PC-9 (cell line): ENCODE measurements at places on chromosomes 3 and 15. TPM values are rescaled to one million over a fixed set of nuclear protein-coding genes. Genes with fewer than 3 reads are reported as not detected.

The GRK7 gene
- total RNA-seq = not detected in 2 replicates

The LARP6 gene
- total RNA-seq = 31.2 and 33.4 TPM in 2 replicates

The CCDC50 gene
- total RNA-seq = 106 and 118 TPM in 2 replicates

The PIGBOS1 gene
- 9.9 and 10.8 TPM in 2 replicates for total RNA-seq

The DNAH12 gene
- 0.10 and 0.22 TPM in 2 replicates for total RNA-seq

The CIB2 gene
- 5.6 and 5.8 TPM in 2 replicates for total RNA-seq

The PLA1A gene
- not detected in 2 replicates for total RNA-seq

The RASGRP1 gene
- 0.39 and 1.5 TPM in 2 replicates for total RNA-seq

The TM4SF1 gene
- 146 and 225 TPM in 2 replicates for total RNA-seq

The CCDC33 gene
- 7.5 and 15.4 TPM in 2 replicates for total RNA-seq

The SLC15A2 gene
- total RNA-seq = 1.1 and 2.8 TPM in 2 replicates

The PROS1 gene
- 0.25 and 0.57 TPM in 2 replicates for total RNA-seq

- no peak overlapping the region for H3K4me3 ChIP-seq
- H3K27me3 ChIP-seq = no peaks in the 10 kb centered on the region
- H3K27ac ChIP-seq = no peak overlapping the region
- DNase-seq = no peak
- peaks cover 13% of the 10 kb centered on the region; the same call in 1 of the 2 replicates for H3K4me1 ChIP-seq
- H3K36me3 ChIP-seq = no peaks in the 10 kb centered on the region
Measured at GRCh38 chr3:190326930-190327329, 4.7 kb upstream of the CLDN1 start.

GRCh38 chr15:75573648-75574384, 5.3 kb downstream of the PTPN9 start:
- peaks cover 25% of the 10 kb centered on the region for H3K4me1 ChIP-seq
- no peaks in the 10 kb centered on the region for H3K36me3 ChIP-seq

DNA sequence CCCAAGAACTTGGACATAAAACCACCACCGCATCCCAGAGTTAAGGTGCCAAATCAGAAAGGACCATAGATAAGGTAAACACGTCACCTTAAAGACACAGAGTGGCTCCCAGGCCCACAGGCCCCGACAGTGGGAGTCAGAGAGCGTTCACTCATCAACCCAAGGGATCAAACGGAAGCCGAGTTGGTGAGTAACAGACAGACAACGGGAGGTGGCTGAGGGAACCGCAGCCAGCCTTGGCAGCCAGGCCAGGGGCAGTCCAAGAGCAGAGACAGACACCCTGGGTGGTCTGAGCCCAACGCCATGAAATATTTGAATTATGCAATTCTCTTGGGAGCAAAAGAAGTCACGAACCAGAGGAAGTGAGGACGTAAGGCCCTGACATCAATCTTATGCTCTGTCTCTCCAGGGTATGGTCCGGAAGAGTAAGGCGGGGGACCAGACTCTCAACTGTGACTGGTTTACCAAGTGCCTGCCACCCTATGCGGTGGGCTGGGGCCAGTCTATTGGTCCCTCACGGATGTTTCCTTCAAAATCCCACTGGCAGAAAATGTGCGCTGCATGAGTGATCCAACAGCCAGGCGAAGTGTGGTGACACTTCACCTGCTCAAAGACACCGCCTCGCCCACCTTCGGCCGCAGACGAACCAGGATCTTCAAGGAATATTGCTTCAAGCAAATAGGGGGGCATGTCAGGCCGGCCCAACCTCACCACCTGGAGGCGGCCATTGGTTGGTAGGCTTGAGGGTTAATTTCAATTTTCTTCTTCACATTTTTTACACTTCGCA, 34.3 kb downstream of the TMEM44 start:
- peaks cover 5% of the 10 kb centered on the region; the same call in 1 of the 2 replicates for H3K4me1 ChIP-seq
- H3K36me3 ChIP-seq = no peaks in the 10 kb centered on the region
- DNase-seq = no peak
- no peaks in the 10 kb centered on the region for H3K27me3 ChIP-seq
- H3K4me3 ChIP-seq = no peak overlapping the region

GRCh38 chr3:183437061-183437460, 8.6 kb upstream of the MCF2L2 start:
- peaks cover 16% of the 10 kb centered on the region; the same call in 1 of the 2 replicates for H3K27me3 ChIP-seq
- DNase-seq = no peak
- no peak overlapping the region for H3K27ac ChIP-seq
- no peak overlapping the region for H3K4me3 ChIP-seq
- H3K4me1 ChIP-seq = no peaks in the 10 kb centered on the region
- H3K36me3 ChIP-seq = no peaks in the 10 kb centered on the region

- H3K27ac ChIP-seq = no peak overlapping the region
- H3K27me3 ChIP-seq = no peaks in the 10 kb centered on the region
Measured at GRCh38 chr3:106190296-106190695, 321.5 kb upstream of the CBLB start.

DNA sequence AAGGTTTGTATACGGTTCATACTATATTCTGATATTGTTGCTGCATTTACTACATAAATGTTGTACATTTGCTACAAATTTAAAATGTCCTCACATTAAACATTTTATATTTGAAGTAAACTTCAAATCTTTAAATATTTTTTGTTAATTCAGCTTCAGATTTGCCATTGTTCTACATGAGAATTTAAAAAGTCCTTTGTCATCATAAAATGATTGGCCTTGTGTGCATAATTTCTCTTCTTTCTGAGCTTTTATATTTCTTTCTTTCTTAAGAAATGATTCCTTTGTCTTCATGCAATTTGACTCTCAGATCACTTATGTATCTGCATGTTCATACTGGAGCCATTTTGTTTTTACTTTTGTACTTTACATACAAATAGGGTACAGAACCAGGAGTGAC, 28.0 kb downstream of the DNAJC19 start:
- no peaks in the 10 kb centered on the region for H3K4me1 ChIP-seq
- peaks cover 55% of the 10 kb centered on the region for H3K36me3 ChIP-seq

GRCh38 chr15:74873756-74874424, 725 bp upstream of the SCAMP2 start:
- DNase-seq = no peak
- no peaks in the 10 kb centered on the region for H3K36me3 ChIP-seq
- H3K27ac ChIP-seq = no peak overlapping the region
- peaks cover 34% of the 10 kb centered on the region for H3K4me1 ChIP-seq
- peak overlapping the region; percentile 98 for H3K4me3 ChIP-seq
- H3K27me3 ChIP-seq = no peaks in the 10 kb centered on the region

DNA sequence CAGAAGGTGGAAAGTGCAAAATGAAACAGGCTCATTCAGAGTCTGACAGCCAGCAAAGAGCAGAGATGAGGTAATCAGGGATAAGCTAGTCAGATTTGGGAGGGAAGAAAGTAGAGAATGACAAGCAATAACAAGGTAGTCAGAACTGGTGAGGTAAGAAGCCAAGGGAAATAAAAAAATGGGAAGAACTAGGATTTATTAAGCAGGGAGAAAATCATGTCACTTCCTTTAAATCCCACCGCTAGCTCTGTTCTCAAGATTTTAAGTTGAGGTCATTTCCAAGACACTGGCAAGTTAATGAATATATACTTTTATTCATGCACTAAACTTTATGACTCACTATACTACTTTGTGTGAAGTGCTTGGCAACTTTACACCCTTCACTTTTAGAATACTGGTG, 1106.8 kb downstream of the IGSF11 start:
- no peak overlapping the region for H3K27ac ChIP-seq
- H3K4me1 ChIP-seq = no peaks in the 10 kb centered on the region
- no peak for DNase-seq
- no peaks in the 10 kb centered on the region for H3K27me3 ChIP-seq
- H3K36me3 ChIP-seq = no peaks in the 10 kb centered on the region

DNA sequence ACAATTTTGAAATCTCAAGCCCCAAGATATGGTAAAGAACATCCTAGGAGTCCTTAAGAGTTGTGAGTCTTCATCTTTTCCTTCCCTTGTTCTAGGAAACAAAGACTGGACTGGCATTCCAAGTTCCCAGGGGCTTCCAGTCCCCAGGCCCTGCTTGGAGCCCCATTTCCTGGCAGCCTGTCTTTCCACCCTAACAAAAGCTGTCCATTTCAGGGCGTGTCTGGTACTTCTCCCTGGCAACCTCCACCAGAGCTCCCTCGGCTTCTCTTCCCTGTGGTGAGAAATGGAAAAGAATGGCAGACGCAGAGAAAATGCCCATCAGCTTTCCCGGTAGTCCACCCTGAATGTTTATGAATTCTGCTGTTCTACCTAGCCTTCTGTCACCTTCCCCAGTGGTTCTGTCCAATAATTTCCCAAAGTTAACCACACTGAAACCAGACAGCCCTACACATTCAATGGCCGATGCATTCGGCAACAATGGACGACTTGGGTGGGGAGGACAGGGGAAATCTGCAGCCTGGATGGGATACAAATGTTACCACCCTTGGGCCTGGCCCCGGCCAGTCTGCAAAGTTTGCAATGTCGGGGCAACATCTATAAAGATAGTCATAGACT, 6.8 kb downstream of the RAB6B start:
- H3K27me3 ChIP-seq = 0 out of 2 replicates have a peak, but pooled peaks cover 3% of the 10 kb centered on the region
- H3K4me3 ChIP-seq = no peak overlapping the region
- no peaks in the 10 kb centered on the region for H3K4me1 ChIP-seq
- no peak overlapping the region for H3K27ac ChIP-seq
- no peaks in the 10 kb centered on the region for H3K36me3 ChIP-seq
- DNase-seq = no peak

DNA sequence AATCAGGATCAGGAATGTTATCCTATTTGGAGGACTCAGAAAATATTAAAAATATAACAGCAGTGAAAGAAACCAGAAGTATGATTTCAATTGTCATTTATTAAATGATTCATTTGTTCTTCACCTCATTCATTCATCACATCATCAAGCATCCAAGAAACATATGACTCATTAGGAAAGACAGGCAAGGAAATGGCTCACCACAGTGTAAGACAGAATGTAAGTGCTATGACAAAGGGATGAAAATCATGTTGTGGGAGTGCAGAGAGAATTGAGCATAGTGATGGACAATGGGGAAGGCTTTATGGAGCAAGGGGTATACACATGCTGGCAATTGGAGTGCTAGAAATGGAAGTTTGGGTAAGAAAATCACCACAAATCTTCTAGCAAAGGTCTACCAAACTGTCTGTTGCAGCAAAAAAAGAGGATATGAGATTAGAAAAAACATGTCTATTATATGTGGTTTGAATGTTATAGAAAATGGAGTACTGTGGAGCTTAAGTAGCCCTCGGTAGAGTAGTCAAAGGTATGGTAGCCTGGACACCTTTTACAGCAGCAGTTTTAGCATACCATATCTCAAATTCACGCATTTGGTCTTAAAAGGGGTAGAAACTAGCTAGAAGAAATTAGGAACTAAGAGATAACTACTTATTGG, 111.1 kb upstream of the GPR149 start:
- H3K4me1 ChIP-seq = no peaks in the 10 kb centered on the region
- DNase-seq = no peak
- H3K36me3 ChIP-seq = no peaks in the 10 kb centered on the region

DNA sequence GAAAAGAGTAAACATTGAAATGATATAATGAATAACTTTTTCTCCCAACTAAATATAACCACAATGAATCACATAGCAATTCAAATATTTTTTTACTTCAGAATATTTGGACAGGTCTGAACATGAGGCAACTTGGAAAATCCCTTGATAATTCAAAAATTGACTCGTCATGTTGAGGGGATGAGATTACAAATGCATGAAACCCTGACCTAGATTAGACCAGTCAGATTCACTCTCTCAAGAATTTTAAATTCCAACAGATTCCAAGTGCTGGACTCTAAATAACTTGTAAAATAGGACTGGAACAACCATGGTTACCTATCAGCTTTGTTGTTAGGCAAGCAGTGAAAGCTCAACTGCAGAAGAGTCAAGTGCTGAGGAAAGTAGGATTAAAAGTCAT, 317.5 kb downstream of the GBE1 start:
- no peaks in the 10 kb centered on the region for H3K4me1 ChIP-seq
- H3K27me3 ChIP-seq = no peaks in the 10 kb centered on the region
- no peak overlapping the region for H3K27ac ChIP-seq
- no peaks in the 10 kb centered on the region for H3K36me3 ChIP-seq
- no peak for DNase-seq

DNA sequence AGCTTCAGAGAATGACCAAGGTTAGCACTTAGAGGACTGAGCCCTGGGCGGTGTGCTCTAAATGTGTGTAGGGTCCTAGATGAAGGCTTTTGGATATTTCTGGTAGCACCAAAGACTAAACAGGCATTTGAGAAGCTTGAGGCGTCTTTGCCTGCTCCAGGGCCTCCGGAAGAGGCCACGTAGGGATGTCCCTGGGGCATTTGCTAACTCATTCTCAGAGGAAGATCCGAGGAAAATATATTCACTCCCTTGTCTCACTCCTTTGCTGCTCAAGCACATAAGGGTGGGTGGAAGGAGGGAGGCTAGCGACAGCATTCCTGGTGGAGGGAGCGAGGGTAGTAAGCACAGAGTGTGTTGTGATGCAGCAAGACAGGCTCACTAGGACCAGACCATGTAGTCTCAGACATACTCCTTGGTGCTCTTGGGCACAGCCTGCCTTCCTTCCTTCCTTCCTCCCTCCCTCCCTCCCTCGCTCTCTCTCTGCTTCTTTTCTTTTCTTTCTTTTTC, 38.5 kb upstream of the XCR1 start:
- H3K27ac ChIP-seq = no peak overlapping the region

DNA sequence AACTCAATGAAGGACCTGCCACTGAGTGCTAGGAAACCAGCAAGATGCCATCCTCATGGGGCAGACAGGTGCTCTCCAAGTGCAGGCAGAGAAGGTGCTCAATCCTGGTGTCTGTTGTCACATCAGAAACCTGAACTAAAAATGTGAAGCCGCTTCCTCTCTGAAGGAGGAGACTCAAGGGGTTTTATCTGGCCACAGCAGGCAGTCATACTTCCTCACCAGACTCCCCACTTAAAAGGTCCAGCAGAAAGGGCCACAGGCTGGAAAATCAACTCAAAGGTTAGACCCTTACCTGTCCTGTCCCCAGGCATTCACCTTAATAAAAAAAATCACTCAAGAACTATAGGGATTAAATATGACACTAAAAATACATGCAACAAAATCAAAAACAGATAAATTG, 4.8 kb downstream of the CCDC12 start:
- no peak overlapping the region for H3K4me3 ChIP-seq
- peaks cover 6% of the 10 kb centered on the region for H3K4me1 ChIP-seq
- H3K36me3 ChIP-seq = no peaks in the 10 kb centered on the region; the same call in 1 of the 2 replicates
- no peak overlapping the region for H3K27ac ChIP-seq
- H3K27me3 ChIP-seq = no peaks in the 10 kb centered on the region
- DNase-seq = no peak

- no peaks in the 10 kb centered on the region for H3K27me3 ChIP-seq
- DNase-seq = no peak
- peaks cover 27% of the 10 kb centered on the region for H3K4me1 ChIP-seq
Measured at GRCh38 chr3:126781406-126781805, 77.4 kb downstream of the CHCHD6 start.

GRCh38 chr3:179074656-179075055, 3.0 kb upstream of the ZMAT3 start:
- no peaks in the 10 kb centered on the region for H3K27me3 ChIP-seq
- no peaks in the 10 kb centered on the region for H3K36me3 ChIP-seq
- DNase-seq = no peak
- H3K4me3 ChIP-seq = no peak overlapping the region
- H3K27ac ChIP-seq = no peak overlapping the region

DNA sequence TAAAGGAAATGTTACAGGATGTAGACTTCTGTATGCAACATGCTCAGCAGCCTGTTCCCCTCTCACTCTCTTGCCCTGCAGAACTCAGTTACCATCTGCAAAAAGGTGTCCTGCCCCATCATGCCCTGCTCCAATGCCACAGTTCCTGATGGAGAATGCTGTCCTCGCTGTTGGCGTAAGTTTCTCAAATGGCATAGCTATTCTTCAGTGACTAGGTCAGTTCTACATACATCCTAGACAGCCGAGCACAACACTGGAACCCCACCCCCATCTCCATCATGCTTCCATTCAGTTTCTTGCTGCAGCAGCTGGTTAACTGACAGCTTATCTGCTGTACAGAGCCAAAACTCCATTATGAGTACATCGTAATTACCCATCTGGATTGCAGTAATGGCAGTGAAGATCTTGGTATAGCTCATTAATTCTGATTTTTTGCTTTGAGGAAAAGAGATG, 4.5 kb downstream of the THBS1 start:
- peaks cover 11% of the 10 kb centered on the region; the same call in 1 of the 2 replicates for H3K4me1 ChIP-seq
- no peak overlapping the region for H3K4me3 ChIP-seq
- no peak for DNase-seq
- no peaks in the 10 kb centered on the region for H3K27me3 ChIP-seq
- H3K27ac ChIP-seq = no peak overlapping the region
